Frontal cortex (tissue), 4 donors: ENCODE measurements at places on chromosomes 4 and X. TPM values are rescaled to one million over a fixed set of nuclear protein-coding genes. Genes with fewer than 3 reads are reported as not detected.

Gene HAUS7
- 6.5 TPM for total RNA-seq

Gene MCF2
- total RNA-seq, result 17.9 TPM

Gene MAGIX
- total RNA-seq, result 2.4 TPM

GRCh38 chrX:73903941-73904340 lies 340.9 kb downstream of the CHIC1 start:
- no peak for DNase-seq

- DNase-seq, result no peak
These were observed 305.3 kb downstream of the FRMPD4 start for GRCh38 chrX:12443534-12444098.

GRCh38 chrX:154096140-154097002 lies 1.1 kb downstream of the MECP2 start:
- DNase-seq, result no peak

- DNase-seq, result no peak
These were observed 22.9 kb downstream of the KCTD8 start for GRCh38 chr4:44425614-44426208.

DNA sequence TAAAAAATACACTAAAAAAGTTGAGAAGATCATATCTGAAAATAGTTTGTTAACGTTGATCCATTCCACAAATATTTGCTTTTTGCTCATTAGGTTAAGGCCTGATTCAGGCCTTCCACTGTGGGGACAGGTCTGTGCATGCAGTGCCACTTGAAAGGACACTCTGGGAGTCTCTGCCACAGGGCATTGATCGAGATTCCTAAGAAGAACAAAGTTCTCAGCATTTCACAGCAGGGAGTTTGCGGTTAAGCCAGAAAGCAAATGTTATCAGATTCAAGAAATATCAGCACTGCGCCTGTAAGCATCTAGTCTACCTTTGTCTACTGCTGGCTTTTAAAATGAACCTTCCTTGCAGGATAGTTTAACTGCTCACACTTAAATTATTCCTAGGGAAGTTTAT lies 62.2 kb upstream of the TNIP3 start:
- no peak for DNase-seq

DNA sequence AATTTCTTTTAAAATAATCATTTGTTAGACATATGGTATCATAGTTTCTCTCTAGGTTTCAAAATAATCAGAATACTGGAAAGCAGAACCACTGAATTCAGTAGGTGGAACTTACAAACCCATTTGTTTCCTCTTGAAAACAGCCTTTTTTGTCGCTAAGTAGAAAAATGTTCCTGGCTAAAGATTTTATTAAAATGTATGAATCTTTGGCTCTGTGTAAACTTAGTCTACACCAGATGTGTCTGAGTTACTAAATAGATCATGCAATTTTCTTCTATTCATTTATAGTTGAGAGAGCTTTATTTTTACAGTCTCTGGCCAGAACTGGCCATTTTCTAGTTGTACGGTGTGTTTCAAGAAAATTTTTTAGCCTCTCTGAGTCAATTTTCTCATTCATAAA lies 1.0 kb downstream of the CYSLTR1 start:
- no peak for DNase-seq

GRCh38 chr4:72348701-72349100 lies 220.3 kb downstream of the ADAMTS3 start:
- DNase-seq, result no peak

DNA sequence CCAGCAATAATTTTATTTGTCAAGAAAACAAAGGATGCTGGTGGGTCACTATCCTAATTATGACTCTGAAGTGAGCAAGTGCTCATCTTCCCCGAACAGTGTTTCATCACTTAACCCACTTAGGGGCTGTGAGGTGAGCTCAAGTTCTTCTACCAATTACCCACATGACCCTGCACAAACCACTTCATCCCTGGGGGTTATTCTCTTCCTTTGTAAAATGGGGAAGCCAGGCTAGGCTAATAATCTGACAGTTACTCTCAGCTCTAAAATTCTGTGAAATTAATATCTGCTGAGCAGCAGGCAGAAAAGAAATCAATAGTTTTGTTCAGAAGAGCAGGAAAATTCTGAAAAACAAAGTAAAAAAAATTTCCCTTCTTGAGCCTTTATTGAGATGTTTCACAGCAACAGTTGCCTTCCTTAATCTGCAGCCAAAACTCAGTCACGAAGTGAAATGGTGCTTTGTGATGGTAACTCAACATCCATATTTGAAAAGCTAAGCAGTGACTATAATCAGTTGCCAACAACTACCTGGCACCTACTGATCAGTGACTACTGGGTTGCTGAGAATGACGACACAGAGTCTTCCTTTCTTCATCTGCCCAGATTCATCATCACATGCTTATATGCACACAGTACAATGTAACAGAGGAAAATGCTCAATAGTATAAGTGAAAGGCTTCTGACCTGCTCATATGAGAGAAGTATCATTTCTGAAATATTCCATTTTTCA lies 24.1 kb downstream of the ATP8A1 start:
- no peak for DNase-seq

GRCh38 chr4:117417856-117418255 lies 332.5 kb upstream of the TRAM1L1 start:
- no peak for DNase-seq

DNA sequence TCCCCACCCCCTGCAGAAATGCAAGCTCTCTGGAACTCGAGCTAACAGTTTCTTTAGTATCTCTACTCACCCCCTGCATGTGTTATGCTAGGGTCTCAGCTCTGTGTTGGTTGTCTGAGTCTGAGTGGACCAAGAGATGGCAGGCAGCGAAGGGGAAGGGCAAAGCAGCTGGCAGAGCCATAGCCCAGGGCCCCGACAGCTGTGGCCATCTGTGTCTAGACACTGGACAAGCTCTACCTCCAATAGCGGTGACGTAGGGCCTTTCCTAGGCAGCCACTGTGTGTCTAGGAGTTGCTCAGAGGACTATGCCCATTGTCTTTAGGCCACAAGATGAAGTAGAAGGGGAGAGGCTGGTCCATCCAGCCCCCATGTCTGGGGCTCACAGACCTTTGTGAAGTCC lies 79.2 kb downstream of the EFNB1 start:
- no peak for DNase-seq

- no peak for DNase-seq
These were observed 68.7 kb downstream of the WFS1 start for GRCh38 chr4:6338175-6338950.

DNA sequence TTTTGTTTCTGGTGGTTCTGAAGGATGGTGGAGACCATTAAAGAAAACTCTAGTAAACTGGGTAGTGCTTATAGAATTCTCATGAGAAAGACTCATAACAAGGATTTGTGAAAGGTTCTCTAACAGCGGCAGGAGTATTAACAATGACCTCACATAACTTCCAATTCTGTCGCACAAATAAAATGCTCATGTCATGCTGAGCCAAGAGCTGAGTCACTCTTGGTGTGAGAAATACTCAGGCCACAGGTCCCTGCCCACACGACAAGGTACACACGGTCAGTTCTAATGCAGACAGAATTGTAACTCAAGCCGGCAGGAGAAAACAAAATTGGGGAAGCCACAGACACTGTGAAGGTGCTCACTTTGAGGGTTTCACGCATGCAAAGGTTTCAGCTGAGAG lies 34.4 kb upstream of the C4orf50 start:
- DNase-seq, result no peak

GRCh38 chrX:119885554-119886428 lies 9.9 kb upstream of the AKAP14 start:
- DNase-seq, result no peak

DNA sequence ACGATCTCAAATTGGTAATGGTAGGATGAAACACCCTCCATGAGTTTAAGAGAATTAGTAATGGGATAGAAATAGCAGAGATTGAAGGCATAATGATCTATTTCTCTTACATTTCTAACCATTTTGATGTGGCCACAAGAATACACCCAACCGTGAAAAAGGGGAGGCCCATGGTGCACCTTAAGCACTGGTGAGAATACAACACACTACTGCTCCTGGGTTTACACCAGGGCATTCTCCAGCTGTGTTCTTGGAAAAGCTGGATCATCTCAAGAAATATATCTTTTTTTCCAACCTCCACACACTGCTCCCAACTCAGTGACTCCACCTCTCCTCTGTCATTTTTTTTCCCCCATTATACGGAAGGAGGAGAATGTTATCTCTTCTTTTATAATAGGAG lies 1.5 kb downstream of the QRFPR start:
- DNase-seq, result no peak

DNA sequence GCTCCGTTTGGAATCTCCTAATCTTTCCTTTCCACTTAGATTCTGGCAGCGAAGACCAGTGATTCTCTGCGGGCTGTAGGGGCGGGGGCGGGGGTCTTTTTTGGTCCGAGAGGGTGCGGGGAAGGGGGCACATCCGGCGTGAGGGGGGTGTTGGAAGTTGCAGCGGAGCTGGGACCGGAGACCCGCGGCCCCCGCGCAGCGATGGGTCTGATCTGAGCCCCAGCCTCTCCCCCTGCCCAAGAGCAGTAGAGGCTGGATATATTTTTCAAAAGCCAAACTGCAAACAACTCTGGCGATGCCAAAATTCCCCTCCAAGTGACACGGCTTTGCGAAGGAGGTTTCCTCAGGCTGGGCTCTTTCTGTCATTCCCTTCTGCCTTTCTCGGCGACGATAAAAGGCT lies 355 bp downstream of the GRID2 start:
- no peak for DNase-seq

DNA sequence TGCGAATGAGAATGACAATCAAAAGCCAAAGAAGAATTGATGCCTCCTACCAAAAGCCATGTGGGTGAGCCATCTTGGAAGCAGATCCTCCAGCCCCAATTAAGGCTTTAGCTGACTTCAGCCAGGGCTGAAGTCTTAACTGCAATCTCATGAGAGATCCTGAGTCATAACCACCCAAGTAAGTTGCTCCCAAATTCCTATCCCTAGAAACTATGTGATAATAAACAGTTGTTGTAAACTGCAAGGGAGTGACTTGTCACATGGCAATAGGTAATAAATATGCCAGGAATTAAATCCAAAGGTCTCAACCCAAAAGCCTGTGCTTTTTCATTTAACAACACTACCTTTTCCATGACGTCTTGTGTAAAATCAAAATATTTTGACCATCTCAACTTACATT lies 154.2 kb upstream of the TBL1X start:
- no peak for DNase-seq
